ENCODE measurements at places on chromosomes 6 and 20.

- no peak for DNase-seq
These were observed 90.4 kb downstream of the MAP3K7 start for GRCh38 chr6:90496258-90497016.

DNA sequence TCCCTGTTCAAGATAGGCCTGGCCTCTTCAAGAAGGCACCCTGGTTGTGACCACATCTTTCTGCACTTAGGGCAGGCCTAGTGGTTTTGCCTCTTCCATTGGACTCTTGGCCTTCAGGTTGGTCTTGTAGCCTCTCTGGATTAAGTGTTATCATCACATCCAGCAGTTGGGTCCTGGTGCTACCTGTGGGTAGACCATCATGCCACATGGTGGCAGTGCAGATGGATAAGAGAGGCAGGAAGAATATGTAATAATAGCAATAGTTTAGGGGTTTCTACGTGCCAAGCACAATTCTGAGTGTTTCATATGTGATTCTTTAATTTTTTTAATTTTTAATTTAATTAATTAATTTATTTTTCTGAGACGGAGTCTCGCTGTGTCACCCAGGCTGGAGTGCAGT, 28.5 kb upstream of the SNRPB2 start:
- DNase-seq: no peak

GRCh38 chr6:167778497-167779128, 48.1 kb upstream of the AFDN start:
- DNase-seq: no peak

- no peak for DNase-seq
These were observed 114.4 kb upstream of the COL21A1 start for GRCh38 chr6:56361812-56362211.

DNA sequence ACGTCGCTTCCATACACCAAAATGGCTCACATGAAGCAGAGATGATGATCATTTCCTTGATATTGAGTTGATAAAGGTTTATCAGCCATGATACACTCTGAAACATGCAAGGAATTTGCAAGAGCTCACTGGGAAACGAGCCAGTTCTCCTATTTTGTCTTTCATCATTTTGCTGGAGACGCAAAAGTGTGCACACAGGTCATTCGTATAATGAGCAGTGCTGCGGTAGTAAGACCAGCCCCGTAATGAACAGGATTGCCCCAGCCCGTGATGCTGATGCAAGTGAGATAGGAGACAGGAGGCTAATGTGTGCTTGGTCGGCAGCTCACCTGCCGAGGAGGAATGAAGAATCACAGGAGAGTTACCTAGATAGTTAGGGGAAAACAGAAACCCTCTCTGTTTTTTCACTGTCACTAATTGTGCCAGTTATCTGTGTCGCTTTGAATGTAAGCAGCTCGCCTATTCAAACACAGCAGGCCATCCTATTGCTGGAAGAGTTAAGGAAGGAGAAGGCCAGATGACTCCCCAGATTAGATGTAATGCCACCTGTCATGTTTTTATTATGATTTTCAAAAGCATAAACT, 391.8 kb downstream of the SAMD5 start:
- DNase-seq: no peak

DNA sequence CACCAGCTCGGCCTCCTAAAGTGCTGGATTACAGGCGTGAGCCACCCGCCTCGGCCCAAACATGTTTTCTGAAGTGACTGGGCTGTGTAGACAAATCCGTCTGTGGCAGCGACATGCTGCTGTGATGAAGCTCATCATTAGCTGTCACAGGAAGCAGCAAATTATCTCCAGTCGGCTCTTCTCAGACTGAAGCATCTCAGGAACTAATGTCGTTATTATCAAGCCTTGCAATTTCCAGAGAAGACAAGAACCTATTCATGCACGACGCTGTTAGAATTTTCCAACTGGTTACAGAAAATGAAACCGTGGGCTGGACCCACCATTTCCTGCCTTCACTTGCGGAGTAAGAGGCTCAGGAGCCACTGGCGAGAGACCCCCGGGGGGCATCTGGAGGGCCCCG, 17.1 kb upstream of the NTSR1 start:
- no peak for DNase-seq

DNA sequence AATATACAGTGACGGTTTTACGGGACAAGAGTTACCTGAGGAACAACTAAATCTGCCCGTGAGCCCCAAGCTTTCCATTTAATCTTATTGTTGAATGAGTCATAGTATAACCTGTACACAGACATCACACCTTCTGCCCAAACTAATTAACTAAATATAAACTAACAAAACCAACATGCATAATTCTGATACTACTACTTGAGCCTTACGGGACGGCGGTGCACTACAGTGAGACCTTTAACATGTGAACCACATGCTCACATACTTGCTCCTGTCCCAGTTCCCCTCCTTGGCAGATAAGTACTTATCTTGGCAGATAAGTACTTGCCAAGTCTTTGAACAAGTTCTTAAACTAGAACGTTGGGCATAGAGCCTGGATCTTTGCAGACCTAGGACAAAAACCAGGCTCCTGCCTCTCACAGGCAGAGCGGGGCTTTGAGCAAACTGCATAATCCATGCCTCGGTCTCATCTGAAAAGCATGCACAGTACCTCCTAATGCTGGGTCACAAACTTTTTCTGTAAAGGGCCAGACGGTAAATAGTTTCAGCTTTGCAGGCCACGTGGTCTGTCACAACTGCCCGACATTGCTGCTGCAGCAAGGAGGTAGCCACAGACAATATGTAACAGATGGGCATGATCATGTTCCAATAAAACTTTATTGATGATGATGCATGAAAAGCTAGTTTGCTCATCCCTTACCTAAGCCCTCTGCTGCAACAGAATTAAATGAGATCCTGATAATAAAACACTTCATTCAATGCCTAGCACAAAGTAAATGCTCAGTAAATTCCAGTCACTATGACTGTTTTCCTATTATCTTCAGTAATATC, 23.0 kb downstream of the ZNF217 start:
- no peak for DNase-seq

DNA sequence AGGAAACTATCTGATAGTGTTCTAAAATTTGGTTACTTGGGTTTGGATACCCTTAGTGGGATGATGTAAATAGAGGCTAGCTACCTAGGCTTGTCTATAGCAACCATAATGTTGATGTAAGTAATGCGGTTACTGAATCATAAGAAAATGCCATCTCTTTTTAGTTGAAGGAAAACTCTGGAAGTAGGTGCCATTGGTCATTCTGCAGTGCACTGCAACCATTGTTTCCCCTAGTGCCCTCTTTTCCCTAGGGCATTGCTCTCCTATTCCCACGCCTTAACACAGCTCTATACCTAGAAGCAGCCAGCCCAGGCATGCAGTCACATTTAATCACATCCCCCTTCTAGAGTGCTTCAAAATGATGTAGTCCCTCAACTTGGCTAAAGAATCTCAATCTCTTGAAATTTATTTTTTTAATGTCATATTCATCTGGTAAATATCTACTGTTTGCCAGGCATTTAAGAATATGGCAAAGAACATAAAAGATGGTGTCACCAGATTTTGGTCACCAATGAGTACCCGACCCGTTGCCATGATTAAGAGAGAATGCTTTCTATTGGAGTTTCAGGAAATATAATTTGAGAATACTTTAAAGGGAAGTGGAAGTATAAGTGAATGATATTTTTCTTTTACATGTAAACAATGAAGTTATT, 10.4 kb downstream of the LOC128125822 start:
- DNase-seq: no peak

DNA sequence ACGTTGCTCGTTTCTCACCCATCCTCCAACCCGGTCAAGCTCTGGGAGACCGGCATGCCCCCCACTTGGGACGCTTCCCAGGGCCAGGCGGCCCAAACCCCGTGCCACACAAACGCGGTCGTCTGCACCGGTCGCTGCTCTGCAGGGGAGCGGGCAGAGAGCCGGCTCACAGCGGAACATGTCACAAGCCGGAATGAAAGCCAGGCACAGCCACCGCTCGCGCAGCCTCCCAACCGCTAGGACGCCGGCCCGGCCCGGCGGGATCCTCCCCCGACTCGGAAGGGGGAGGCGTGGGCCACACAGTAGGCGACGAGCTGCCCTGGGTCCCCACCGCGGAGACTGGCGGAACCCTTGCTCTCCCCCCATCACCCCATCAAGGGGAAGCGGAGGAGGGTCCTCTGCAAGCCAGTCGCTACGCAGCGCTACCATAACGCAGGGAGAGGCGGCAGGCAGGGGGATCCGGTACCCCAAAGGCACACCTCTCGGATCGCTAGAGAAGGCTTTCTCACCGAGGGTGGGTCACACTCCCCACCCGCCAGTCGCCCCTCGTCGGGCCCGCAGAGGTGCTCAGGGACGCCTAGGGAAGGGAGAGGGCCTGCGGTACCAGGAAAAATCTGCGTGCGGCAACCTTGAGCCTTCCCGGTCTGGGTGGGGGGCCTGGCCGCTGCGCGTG, 768.4 kb upstream of the DEFB115 start:
- DNase-seq: no peak

DNA sequence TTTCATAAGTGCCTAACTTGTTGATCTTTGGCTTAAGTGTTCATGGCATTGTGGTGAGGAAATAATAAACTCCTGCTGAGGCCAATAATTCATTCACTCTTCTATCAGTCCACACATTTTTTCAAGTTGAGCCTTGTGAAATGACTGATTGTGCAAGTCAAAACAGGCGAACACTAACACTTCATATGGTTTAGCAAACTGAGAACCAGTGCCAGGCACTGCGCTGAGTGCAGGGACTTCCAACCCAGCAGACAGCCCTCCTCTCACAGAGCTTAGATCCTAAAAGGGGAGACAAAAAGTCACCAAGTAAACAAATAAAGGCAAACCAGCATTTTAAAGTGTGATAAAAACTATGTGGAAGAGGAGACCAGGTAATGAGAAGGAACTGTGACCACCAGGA, 435.0 kb downstream of the PTPRT start:
- no peak for DNase-seq

GRCh38 chr6:111122458-111123286, 35.4 kb downstream of the SLC16A10 start:
- DNase-seq: no peak

GRCh38 chr6:35710241-35710847, 21.6 kb upstream of the FKBP5 start:
- DNase-seq: no peak

- DNase-seq: no peak
These were observed 764 bp downstream of the DNTTIP1 start for GRCh38 chr20:45792317-45793118.

DNA sequence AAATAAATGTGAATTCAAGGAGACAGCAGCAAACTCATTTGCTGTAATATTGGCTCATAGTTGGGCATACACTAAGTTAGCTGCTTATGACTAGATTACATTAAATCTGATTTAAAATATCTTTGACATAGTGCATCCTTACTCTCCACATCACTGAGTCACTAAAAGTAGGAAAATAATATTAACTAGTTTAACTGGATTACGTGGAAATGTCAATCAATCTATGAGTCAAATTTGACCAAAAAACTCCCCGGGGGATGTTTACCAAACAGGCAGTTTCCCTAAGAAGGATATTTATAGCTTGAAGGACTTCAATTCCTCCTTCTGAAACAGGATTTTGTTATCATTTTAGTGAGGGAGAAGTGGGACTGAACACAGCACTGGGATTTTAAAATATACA, 366.5 kb downstream of the ESR1 start:
- no peak for DNase-seq

- no peak for DNase-seq
These were observed 95.0 kb downstream of the NKAIN2 start for GRCh38 chr6:123898665-123899064.

- no peak for DNase-seq
These were observed 24.1 kb downstream of the HLA-B start for GRCh38 chr6:31332637-31333602.

DNA sequence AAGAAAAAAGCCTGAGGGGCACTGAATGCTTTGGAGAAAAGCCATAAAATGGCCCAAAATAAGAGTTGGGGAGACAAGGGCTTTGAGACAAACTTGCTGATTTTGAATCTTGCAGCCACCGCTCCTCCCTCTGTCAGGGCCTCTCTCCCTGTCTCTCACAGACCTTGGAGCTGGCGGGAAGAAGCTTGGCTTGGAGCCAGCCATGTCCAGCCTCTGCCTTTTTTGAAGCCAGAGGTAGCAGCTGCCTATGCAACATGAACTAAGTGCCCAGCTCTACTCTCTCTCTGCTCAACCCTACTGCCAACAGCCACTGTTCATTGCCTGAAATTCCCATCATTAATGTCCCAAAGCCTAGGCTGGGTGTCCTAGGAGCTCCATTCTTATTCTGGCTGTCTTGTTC, 63.7 kb upstream of the CTNNBL1 start:
- DNase-seq: no peak

DNA sequence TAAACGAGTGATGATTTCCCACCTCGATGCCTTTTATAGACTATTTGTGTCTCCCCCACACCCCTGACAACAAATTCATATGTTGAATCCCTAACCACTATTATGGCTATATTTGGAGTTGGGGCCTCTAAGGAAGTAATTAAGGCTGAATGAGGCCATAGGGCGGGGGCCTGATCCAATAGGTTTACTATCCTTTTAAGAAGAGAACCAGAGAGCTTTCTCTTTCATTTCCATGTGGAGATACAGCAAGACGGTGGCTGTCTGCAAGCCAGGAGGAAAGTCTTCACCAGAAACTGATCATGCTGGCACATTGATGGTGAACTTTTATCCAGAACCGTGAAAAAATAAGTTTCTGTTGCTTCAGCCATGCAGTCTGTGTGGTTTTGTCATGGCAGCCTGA, 38.9 kb upstream of the CLIC5 start:
- no peak for DNase-seq
